NAMALWA (cell line): ENCODE measurements at places on chromosomes 6 and 20.

DNA sequence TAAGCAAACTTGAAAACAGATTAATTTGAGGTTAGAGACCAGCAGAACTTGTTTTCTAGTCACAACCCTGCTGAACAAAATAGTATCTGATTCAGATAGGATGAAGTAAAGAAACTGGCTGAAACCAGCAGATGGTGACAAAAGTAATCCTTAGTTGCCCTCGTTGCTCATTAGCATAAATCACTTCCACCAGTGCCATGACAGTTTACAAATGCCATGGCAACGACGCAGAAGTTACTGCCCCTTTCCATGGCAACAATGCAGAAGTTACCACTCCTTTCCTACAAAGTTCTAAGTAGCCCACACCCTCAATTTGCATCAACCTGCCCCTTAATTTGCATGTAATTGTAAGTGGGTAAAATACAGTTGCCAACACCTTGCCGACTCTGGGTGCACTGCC is 23.7 kb downstream of the SNRPB start:
- DNase-seq: peak; percentile 62

DNA sequence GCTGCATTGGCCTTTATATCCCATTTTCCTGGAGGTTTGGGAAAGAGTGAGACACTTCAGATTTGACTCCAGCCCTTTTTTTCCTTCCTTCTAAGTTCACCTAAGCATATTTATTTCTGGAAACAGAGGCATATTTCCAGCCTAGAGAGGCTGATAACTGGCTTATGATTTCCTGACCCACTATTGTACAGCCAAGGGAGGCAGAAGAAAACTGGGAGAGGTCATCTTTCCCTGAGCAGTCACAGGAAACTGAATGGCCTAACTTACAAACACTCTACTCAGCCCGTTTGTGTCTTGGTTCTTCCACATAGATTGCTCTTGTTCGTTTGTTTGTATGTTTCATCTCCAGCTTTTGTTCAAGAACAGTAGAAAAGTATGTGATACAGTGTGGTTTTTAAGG is 64.2 kb upstream of the LTV1 start:
- DNase-seq: no peak

- no peak for DNase-seq
Measured at GRCh38 chr20:22407237-22408193, 176.9 kb downstream of the FOXA2 start.

DNA sequence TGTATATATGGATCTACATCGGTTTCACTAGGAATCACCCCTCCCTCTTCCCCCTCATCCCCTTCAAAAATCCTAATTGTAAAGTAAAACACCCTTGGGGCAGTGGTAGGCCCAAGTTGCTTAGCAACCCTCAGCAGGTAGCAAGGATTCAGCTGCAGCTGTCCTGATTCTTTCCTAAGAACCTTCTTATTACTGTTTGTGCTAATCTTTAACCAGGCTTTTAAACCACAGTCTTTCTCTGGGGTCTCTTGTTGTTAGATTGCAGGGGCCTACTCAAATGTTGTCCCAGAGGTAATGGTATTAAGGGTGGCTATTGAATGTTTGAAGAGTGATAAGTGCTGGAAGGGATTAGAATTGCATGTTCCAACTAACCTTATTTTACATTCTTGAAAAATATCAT is 46.4 kb downstream of the PRL start:
- no peak for DNase-seq

DNA sequence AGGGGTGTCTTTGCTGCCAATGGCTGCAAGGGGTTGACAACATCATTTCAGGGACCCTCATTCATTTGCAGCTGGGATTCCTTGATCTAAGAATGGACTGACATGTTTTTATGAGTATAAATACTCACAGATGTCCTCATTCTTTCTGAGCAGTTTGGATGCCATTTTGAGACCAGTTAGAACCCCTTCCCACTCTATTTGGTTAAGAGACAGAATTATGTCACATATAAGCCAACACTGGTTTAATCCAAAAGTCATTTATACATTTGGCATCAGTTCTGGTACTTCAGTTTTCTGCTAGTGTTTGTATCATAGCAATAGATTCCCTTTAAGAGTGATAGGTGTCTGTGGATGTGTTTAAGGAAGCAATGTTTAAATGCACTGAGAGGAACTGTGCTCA is 248.8 kb downstream of the SAMD5 start:
- no peak for DNase-seq
